Stimulated activated CD4-positive, alpha-beta T cell treated with anti-CD3 and anti-CD28 coated beads, Interleukin-1b, Interleukin-23, amount 100 ng/mL, for 1 hour (primary cell): ENCODE measurements at places on chromosomes 11 and 22.
A peak's percentile ranks its signal among the peaks of the same experiment; 100 is the strongest.

GRCh38 chr22:30044369-30044768 lies 35.9 kb upstream of the HORMAD2 start:
- no peak for DNase-seq

- DNase-seq: no peak
Observed at GRCh38 chr11:67463186-67463585, 5.9 kb downstream of the TMEM134 start.

GRCh38 chr11:18958221-18958910 lies 19.2 kb upstream of the MRGPRX1 start:
- no peak for DNase-seq

- no peak for DNase-seq
Observed at GRCh38 chr11:79437981-79438630, 2.7 kb downstream of the TENM4 start.

DNA sequence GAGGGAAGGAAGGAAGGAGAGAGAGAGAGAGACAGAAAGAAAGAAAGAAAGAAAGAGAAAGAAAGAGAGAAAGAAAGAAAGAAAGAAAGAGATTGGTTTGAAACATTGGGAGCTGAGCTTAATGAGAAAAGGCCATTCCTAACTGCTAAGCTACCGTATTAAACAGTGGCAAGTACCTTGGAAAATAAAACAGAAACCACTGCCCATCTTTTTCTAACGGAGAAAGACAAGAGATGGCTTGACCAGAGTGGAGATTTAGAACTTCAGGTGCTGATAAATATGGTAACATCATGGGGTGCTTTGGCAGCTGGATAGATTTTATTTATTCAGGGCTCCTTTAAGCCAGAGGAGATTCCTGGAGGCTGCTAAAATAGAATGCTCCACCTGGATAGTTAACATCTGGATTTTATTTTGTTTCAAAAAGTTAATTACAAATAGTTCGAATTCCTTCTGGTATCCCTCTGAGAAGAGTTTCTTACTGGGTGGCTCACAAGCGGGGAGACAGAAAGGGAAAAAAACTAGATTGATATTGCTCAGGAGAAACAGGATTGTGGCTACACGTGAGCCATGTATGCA lies 12.9 kb downstream of the TIMP3 start:
- no peak for DNase-seq

GRCh38 chr11:44727373-44728287 lies 868 bp downstream of the TSPAN18 start:
- DNase-seq: peak; percentile 66

- no peak for DNase-seq
Observed at GRCh38 chr11:111124724-111125123, 120.8 kb upstream of the POU2AF2 start.

DNA sequence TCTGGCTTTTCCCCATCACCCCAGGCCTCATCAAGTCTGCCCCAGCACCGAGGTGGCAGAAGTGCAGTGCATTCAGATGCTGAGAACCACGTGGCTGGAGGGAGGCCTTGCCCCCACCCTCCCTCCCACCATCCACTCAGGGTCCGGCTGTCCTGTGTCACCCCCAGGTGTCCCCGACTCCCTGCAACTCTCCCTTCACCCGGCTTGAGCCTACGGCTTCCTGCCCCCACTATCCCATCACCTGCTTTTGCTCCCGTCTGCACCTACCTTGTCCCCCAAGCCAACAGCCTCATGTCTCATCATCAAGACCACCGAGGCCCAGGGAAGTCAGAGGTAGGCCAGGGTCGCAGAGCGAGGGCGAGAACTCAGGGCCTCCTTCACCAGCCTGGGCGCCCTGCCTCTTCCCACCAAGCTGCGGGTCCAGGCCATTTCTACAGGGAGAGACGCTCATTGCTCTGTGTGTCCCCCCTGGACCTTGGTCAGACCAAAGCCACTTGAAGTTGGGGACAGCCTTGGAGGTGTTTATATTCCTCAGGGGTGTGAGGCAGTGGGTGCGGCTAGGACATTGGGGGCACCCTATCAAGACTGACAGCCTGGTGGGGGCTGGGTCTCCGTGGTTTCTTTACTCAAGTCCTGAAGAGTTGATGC lies 66.2 kb upstream of the CCND1 start:
- DNase-seq: no peak

GRCh38 chr11:74951226-74951625 lies 2.2 kb downstream of the SPCS2 start:
- no peak for DNase-seq

DNA sequence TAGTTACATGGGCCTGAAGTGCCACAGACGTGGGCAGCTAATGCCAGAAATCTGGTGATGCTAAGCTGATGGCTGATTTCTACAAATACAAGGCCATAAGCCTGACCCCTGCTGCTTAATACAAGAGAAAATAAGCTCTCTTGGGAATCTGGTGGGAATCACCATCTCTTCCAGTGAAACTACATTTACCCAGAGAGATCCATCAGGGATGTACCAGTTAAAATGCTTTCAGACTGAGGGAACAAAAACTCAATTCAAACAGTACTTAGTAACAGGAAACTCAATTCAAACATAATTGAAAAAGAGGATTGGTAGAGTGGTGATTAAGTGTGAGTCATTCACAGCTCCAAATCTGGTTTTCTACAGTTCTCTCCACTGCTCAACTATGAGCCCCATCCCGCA lies 1.7 kb upstream of the CAVIN3 start:
- no peak for DNase-seq
